Activated CD4-positive, alpha-beta T cell treated with anti-CD3 and anti-CD28 coated beads, Interleukin-2, amount 10 ng/mL, durations not matched to agents 24 days and 14 days (primary cell): ENCODE measurements at places on chromosomes 3 and 15. TPM values are rescaled to one million over a fixed set of nuclear protein-coding genes. Genes with fewer than 3 reads are reported as not detected.

A4GNT gene
- not detected in 2 replicates for total RNA-seq

AGBL1 gene
- not detected in 2 replicates for total RNA-seq

AP4E1 gene
- total RNA-seq = 16.5 TPM in 2 replicates

CTXN2 gene
- total RNA-seq = 0.07 TPM in 1 of 2 replicates, not detected in the other

SPINK8 gene
- not detected in 2 replicates for total RNA-seq

SKOR1 gene
- 0.09 and 0.14 TPM in 2 replicates for total RNA-seq

CCDC54 gene
- not detected in 2 replicates for total RNA-seq

SHQ1 gene
- total RNA-seq = 46.8 and 47.2 TPM in 2 replicates

CHL1 gene
- not detected in 2 replicates for total RNA-seq

CKMT1A gene
- total RNA-seq = 0.28 and 0.66 TPM in 2 replicates

SAMMSON gene
- not detected in 2 replicates for total RNA-seq

SPATA12 gene
- not detected in 2 replicates for total RNA-seq

P2RY14 gene
- 2.5 and 3.0 TPM in 2 replicates for total RNA-seq

- peak; percentile 87 for DNase-seq
Observed at GRCh38 chr15:66566963-66567531, 1.2 kb upstream of the LCTL start.

DNA sequence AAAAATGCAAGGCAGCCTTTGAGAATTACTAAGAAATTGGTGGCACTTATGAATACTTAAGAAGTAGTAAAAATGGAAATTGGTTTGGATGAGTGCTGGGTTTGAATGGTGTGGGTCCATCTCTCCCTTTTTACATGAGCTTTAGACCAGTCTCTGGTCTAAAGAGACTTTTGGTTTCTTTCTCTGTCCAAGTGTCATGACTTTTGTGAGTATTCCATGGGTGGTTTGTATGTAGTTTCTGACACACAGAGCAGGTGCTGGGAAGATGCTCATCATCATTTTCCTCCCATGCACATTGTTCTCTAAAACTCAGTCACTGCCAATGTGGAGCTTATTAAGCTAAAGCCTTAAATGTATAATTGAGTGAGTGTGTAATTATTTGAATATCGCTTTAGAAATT, 63.5 kb downstream of the KAT2B start:
- DNase-seq = no peak

DNA sequence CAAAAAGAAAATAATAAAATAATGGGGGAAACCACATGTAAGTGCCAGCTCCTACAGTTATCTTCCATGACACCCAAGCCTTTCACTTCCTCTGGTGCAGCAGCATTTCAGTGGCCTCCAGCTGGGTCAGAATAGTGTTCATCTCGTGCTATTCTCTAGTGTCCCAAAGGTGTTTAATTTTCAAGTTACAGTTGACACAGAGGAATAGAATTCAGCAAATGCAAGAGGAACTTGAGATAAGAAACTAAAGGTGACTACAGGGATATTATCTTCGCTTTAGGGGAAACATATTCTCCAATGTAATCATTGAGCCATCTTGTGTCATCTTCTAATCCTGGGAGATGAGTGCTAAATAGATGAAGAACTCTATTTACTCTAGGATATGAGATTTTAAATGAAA, 212.8 kb downstream of the EPHA3 start:
- no peak for DNase-seq

DNA sequence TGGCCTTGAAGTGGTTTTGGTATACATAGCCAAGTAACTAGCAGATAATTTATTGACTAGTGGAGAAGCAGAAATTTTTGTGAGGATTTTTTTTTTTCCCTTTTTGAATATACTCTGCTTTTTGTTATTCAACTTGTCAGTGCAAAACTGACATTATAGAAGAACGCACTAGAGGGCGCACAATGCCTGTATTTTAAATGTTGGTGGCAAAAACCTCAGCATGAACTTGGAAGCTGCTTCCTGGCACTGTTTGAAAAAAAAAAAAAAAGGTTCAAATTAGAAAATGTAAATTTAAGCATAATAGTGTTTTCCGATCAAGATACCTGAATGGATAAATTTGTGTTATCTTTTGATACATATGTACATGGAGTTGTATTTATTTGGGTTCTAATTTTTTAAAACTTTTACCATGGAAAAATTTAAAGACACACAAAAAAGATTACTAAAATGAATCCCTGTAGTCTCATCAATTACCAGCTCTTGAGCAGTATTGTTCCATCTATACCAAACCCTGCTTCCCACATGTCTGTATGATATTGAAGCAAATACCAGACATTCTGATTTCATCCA, 56.0 kb downstream of the SLC25A26 start:
- peak; percentile 90 for DNase-seq

- DNase-seq = no peak
Observed at GRCh38 chr3:12974334-12974733, 98.9 kb downstream of the IQSEC1 start.

- DNase-seq = no peak
Observed at GRCh38 chr3:40229386-40229785, 80.1 kb upstream of the EIF1B start.

- no peak for DNase-seq
Observed at GRCh38 chr3:23041918-23042696, 161.0 kb upstream of the UBE2E2 start.

DNA sequence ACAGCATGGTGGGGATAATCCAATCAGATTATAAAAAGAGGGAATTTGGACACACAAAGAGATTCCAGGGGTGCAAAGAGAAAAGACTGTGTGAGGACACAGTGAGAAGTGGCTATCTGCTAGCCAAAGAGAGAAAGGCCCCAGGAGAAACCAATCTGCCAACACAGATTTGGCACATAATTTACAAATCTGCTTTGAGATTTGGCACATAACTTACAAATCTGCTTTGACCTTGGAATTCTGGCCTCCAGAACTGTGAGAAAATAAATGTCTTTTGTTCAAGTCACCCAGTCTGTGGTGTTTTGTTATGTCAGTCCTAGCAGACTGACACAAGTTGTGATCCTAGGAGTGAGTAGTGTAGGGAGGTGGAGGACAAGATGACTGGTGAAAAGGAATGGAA, 3.5 kb upstream of the TM4SF18 start:
- no peak for DNase-seq

GRCh38 chr3:16928386-16929132, 43.8 kb downstream of the PLCL2 start:
- DNase-seq = no peak

GRCh38 chr3:113501597-113501996, 13.4 kb downstream of the SPICE1 start:
- no peak for DNase-seq

- DNase-seq = no peak
Observed at GRCh38 chr3:151639418-151639740, 94.3 kb upstream of the AADACL2 start.

DNA sequence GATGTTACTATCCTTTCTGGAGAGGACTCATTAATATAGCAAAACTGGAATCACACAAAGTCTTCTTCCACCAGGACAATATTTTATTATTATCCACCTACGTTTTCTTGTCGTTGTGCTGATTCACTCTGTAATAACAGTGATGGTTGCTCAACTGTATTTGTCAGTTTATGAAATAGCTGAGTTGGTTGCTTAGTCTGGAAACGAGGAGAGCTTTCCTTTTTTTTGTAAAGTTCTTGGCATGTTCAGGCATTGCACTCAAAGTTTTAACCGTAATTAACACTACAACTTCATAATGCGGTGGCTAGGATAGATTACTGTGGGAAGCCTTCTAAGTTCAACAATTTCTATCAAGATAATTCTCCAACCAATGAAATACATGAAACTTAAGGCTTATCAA, 131.2 kb downstream of the RAP2B start:
- no peak for DNase-seq

DNA sequence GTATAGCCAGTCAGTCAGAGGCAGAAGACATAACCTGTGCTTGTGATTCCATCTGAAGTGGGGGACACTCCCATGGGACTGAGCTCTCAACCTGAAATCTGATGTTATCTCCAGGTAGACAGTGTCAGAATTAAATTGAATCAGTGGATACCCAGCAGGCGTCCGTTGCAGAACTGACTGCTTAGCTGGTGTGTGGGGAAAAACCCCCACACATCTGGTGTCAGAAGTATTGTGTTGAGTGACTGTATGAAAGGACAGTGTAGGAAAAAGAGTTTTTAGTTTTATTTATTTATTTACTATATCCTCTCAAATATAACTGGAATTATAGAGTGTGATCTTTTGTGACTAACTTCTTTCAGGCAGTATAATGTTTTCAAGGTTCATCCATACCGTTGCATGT, 10.4 kb downstream of the KPNA4 start:
- no peak for DNase-seq

GRCh38 chr15:43469867-43470266, 23.1 kb downstream of the TP53BP1 start:
- DNase-seq = no peak

GRCh38 chr3:151925876-151926275, 52.4 kb downstream of the SUCNR1 start:
- DNase-seq = no peak

DNA sequence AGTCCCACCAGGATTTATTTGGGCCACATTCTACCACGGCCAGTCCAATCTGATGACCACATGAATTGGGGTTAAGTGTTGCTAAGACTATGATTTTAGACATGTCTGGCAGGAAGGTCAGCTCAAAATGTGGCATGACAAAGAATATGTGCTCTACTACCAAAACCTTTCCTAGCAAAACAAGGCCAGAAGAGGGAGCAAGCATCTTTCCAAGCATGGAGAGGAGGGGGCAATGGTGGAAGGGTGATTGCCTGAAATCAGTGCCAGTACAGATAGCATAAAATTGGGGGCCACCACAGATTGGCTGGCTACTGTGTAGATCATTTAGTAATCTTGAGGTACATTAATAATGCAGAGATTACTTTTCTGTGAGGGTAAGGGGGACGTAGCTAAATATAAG, 43.2 kb downstream of the TMEM39A start:
- no peak for DNase-seq

- DNase-seq = peak; percentile 74
Observed at GRCh38 chr15:44713006-44713966, 2.0 kb downstream of the B2M start.

- no peak for DNase-seq
Observed at GRCh38 chr3:70182166-70182565, 130.3 kb downstream of the MDFIC2 start.

- DNase-seq = no peak
Observed at GRCh38 chr15:25175789-25176615, 221.2 kb downstream of the SNRPN start.

DNA sequence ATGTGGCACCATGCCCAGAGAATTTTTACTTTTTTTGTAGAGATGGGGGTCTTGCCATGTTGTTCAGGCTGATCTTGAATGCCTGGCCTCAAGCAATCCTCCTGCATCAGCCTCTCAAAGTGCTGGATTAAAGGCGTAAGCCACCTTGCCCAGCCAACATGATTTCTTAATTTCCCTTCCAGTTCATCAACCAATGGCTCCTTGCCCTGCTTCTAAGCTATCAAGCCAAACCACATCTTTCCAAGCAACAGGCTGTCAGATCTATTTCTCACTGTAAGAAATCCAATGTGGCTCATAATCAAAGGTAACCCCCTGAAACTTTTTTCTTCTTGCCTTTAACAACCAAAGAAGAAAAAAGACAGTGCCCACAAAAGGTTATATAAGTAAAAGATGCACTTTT, 204.2 kb upstream of the ICE2 start:
- no peak for DNase-seq

DNA sequence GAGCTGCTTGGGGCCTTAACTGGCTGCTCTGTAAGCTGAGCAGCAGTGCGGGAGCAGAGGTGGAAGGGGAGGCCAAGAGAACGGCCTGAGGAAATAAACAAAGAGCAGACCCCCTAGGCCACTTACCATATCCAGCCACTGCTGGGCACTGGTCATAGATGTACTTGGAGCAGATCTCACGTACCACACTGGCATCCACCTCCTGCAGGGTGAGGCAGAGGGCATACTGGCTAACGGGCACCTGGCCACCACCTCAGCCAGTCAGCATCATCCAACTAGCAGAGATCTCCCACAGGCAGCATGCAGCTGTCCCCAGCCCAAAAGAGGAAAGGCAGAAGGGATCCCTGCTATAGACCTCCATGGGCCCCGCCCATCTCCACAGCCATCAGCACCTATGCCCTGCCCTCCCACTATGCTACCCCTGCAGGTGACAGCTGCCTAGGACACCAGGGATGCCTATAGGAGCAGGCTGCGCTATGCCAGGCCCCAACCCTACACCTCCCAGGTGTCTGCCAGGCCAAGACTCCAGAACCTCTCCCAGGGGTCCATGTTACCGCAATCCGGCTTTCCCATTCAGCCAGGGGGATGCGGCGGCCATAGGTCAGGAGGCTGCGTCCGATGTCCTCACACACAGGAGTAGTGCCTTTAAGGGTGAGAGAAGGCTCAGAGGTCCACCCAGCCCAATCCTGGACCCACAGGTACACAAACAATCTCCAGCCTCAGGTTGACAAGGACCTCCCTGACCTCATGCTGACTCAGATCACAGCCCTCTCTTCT, 4.6 kb upstream of the COL7A1 start:
- DNase-seq = no peak

DNA sequence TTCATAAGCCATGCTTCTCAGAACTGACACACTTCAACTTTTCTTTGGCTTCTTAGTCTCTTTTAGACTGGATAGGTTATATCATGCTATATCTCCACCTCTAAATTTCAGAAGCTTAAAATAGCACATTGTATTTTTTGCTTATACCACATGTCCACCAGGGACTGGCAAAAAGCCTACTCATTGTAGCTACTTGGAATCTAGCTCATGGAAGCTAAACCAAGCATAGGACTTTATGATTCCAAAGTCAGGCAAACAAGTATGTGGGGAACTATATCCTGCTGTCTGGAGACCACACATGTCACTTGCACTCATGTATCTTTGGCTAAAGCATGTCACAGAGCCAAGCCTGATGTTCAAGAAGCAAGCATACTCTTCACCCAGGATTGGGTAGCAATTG, 245.0 kb upstream of the RASGRP1 start:
- DNase-seq = no peak

- no peak for DNase-seq
Observed at GRCh38 chr3:9911863-9912262, 5.0 kb upstream of the IL17RC start.

- peak; percentile 60 for DNase-seq
Observed at GRCh38 chr3:9248522-9249271, 749 bp downstream of the SRGAP3 start.

GRCh38 chr3:14430706-14431451, 28.5 kb downstream of the SLC6A6 start:
- no peak for DNase-seq

DNA sequence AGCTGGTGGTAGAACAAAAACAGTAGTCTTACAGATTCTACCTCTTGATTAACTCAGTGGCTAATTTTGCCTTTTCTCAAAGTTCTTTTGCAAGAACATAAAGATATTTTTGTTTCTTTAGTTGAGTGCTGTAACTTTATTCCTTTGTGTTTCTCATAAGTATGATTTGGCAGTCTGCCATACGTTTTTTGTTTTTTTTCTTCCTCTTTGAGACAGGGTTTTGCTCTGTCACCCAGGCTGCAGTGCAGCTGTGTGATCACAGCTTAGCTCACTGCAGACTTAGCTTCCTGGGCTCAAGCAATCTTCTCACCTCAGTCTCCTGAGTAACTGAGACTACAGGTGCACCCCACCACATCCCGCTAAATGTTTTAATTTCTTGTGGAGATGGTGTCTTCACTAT, 22.4 kb downstream of the B3GNT5 start:
- DNase-seq = no peak

GRCh38 chr3:69051756-69052471, at the start of gene TMF1:
Gene TMF1 (minus strand): TSS chr3:69052333. CDS start chr3:69052086, 247 bp downstream.
- DNase-seq = peak; percentile 99

- no peak for DNase-seq
Observed at GRCh38 chr3:56833536-56833935, 31.8 kb upstream of the ARHGEF3 start.
